Testis (tissue), 5 donors: ENCODE measurements at places on chromosomes 3 and 15.

GRCh38 chr15:98939311-98940080, 68.1 kb downstream of the PGPEP1L start:
- no peak for DNase-seq

DNA sequence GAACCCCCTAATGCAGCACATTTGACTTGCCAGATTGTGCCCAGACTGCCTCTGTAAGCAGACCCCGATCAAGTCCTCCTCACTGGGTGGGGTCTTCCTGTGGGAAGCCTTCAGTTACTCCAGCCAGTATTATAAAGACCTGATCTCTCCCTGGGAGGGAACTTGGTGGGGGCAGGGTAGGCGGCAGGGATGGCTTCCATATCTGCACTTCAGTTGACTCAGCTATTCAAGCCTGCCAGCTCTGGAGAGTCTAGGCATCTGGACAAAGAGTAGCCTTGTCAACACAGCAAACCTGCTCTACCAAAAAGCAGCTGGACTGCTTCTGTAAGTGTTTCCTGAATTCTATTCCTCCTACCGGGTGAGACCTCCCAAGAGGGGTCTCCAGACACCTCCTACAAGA, 21.0 kb upstream of the SLC25A38 start:
- no peak for DNase-seq

- DNase-seq, result no peak
These were observed 21.8 kb downstream of the NIPA1 start for GRCh38 chr15:22808240-22808639.

- no peak for DNase-seq
These were observed 72.8 kb downstream of the CD200R1L start for GRCh38 chr3:112773864-112774263.

DNA sequence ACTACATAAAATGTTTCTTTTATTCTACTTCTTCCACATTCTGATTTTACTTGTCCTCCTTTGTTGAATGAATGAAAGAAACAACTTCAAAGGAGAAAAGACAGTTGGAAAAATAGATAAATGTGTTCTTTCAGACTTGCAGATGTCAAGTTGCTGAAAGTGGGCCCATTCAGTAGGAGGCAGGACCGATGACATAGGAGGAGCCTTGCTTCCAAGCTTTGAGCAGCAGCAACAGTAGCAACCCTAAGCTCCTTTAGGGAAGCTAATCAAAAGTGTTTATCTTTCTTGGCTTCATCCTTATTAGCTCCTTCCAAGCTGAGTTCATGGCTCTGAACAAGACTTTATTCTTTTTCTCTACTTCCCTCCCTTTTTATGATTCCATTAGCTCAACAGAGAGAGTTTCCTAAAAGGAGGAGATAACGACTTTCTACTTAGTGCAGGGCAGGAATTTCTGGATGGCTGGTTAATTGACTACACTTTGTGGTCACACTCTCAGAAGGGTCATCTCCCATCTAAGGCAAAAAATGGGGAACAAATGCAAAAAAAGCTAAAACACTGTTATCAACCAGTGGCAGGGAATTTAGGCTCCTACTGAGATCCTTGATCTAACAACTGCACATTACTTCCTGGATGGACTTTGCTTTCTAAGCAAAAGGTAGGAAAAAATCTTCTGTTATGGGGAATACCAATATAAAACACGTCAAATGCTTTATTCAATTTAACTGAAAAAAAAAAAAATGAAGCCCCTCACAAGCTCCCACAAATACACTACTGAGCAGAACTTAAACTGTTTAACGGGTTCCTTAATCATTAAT, 4.8 kb downstream of the MORC1 start:
- DNase-seq, result peak; percentile 67

- peak; percentile 88 for DNase-seq
These were observed 33.9 kb downstream of the MYO5C start for GRCh38 chr15:52261498-52262242.

DNA sequence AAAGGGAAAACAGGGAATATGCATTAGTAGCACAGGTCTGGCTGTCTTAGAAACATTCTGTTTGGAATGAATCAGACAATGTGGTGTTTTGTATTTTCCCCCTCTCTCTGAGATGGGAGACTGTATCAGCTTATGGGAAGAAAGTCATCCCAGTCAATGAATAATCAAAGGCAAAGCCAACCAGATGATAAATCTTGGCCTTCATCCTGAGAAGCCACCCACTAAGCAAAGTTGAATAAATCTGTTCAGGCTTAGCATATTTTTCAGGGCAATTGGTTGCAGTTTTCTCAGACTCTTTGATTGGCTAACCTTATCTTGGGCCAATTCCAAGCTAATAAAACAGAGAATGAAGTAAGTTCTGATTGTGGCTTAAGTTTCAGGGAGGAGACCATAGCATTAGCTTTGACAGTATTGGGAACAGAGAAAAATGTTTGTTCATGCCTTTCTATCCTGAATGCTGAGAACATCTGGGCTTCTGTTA, 63.6 kb upstream of the ARL8B start:
- no peak for DNase-seq

GRCh38 chr3:121970047-121970446, 52.0 kb downstream of the ILDR1 start:
- DNase-seq, result no peak

DNA sequence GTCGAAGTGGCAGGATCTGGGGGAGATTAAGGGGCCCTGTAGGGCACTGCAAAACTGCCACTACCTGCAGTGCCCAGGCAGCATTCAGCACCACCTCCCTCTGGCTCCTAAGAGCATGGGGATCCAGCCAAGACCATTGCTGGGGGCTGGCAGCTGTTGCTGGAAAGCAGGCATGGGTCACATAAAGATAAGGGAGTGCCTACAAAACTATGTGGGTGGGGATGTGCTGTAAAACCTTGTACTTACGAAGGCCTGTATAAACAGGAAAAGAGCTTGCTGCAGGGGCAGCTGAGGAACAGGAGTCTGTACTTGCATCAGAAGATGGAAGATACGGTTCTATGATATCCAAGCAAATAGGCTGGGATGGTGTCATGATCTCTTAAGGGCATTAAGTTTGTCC, 27.1 kb downstream of the IL20RB start:
- no peak for DNase-seq

GRCh38 chr3:100256731-100257151, 4.1 kb upstream of the TBC1D23 start:
- no peak for DNase-seq

DNA sequence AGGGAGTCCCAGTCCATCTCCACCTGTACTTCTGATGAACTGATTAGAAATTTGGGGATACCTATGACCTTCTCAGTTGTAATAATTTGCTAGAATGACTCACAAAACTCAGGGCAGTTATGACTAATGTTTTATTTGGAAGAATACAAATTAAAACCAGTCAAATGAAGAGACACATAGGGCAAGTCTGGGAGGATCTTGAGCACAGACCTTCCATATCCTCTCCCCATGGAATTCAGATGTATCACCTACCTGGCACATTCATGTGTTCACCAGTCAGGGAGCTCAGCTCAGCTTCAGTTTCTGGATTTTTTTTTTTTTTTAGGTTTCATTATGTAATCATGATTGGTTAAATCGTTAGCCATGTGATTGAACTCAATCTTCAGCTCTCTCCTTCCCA, 247.7 kb downstream of the VGLL3 start:
- no peak for DNase-seq

DNA sequence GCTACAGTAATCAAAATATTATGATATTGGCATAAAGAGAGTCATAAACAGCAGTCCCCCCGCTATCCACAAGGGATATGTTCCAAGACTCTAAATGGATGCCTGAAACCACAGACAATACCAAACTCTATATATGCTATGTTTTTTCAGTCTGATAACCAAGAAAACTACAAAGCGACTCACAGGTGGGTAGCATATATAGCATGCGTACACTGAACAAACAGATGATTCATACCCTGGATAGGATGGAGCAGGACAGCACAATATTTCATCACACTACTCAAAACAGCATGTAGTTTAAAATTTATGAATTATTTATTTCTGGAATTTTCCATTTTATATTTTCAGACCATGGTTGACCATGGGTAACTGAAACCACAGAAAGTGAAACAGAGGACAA, 87.0 kb upstream of the PPP2R3A start:
- DNase-seq, result no peak

DNA sequence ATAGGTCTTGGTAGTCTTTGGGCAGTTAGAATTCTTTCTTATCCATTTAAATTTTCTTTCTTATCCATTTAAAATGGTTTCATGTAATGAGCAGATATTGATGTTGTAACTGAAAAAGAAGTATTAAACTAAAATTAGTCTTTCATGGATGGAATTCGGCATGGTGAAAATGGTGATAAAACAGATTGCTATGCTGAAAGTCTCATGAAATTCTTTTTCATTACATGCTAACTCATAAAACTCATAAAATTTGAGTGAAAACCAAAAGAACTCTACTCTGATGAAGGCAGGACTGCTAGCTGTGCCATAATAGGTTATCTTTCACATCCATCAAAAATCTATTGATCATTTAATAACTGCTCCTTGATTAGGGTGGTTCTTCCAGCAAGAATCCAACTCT, 3.9 kb upstream of the CD96 start:
- DNase-seq, result no peak

- peak; percentile 83 for DNase-seq
These were observed 763 bp downstream of the GOLGB1 start for GRCh38 chr3:121748680-121749275.

- DNase-seq, result peak; percentile 70
These were observed 757 bp upstream of the DIPK2A start for GRCh38 chr3:143970773-143971358.

- no peak for DNase-seq
These were observed 43.7 kb downstream of the MECOM start for GRCh38 chr3:169619793-169620192.

GRCh38 chr3:113533534-113533892, 1.2 kb downstream of the SIDT1 start:
- no peak for DNase-seq

GRCh38 chr3:31025541-31025940, 131.1 kb upstream of the GADL1 start:
- DNase-seq, result no peak

- DNase-seq, result no peak
These were observed 630.1 kb downstream of the MAGI1 start for GRCh38 chr3:65408531-65409175.

DNA sequence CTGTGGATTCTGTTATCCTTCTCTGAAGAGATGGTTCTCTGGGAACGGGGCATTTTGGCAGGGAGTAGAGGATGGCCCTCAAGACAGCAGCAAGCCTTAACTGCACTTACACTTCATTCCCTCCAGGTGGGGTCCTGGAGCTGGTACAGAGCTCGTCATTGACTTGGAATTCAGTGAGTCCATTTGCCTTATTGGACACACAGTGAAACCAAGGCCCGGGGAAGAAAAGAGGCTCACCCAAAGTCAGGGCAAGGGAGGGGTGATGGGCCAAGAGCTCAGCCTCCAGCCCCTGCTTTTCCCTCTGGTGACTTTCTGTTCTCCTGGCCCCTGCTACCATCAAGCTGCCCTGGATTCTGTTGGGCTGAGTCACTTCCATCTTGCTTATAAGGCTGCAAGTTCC, 125.6 kb downstream of the ETFA start:
- DNase-seq, result no peak

GRCh38 chr3:138381413-138381901, 33.1 kb downstream of the MRAS start:
- peak; percentile 70 for DNase-seq

- DNase-seq, result peak; percentile 85
These were observed 175.7 kb downstream of the KLHL25 start for GRCh38 chr15:85618956-85619491.

GRCh38 chr3:148948913-148949657, 42.3 kb upstream of the GYG1 start:
- no peak for DNase-seq

GRCh38 chr3:194610689-194611088, 22.5 kb downstream of the TMEM44 start:
- DNase-seq, result no peak

- no peak for DNase-seq
These were observed 545.0 kb downstream of the SI start for GRCh38 chr3:164533275-164533674.

DNA sequence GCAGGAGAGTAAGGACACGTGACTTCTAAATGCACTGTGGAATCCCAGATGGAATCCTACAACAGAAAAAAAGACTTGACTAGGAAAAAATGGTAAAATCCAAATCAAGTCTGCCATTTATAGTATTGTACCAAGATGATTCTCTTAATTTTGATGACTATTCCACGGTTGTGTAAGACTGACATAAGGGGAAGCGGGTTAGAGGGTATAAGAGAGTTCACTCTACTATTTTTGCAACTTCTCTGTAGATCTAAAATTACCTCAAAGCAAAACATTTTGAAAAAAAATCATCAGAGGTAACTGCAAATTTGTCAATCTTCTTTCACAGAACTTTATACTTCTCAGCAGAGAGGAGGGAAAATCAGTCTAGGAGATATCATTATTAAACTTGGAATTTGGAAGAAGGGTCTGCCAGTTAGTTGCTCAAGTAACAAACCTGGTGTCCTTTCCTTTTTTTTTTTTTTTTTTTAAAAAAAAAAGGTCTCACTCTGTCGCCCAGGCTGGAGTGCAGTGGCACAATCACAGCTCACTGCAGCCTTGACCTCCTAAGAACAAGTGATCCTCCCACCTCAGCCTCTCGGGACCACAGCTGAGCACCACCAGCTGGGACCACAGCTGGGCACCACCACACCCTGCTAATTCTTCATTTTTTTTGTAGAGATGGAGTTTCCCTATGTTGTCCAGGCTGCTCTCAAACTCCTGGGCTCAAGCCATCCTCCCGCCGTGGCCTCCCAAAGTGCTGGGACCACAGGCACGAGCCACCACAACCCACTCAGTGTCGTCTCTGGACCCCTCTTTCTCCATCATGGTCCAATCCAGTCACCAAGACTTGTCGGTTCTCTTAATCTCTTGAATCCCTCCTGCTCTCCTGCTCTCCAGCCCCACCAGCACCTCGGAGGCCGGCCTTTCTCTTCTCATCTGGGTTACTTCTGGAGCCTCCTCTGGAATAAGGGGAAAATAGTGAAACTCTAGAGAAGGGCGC, 14.9 kb upstream of the HES1 start:
- DNase-seq, result no peak

DNA sequence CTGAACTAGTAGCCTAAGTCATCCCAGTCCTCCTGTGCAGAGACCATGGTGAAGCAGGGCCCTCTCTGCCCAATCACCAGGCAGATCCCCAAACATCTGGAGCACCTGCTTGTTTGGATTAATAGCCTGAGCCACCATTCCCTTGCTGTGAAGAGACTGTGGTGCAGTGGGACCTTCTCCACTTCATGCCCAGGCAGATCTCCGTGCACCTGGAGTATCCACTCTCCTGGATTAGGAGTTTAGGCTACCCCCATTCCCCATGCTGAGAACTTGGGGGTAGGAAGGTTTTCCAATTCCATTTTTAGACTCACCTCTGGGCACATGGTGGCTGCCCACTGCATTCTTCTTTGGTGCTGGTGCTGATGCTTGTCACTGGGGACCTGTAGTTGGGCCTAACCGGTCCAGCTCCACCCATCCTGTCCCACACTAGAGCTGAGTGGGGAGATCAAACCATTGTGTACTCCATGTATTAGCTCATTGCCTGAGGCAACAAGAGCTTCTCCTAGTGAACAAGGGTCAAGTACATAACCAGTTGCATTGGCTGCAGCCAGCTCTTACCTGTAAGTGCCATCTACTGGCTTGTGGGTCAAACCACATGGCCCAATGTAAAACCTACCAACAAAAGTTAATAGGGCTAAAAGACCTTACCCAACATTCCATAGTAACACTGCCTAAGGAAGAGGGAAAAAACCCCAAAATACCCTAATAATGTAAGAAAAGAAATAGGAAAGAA, 382.5 kb upstream of the CBLB start:
- DNase-seq, result no peak

- DNase-seq, result no peak
These were observed 54.6 kb downstream of the DAPK2 start for GRCh38 chr15:63991706-63992105.
